Activated CD8-positive, alpha-beta memory T cell treated with anti-CD3 and anti-CD28 coated beads for 1 hour (primary cell): ENCODE measurements at places on chromosomes 11 and 22.

GRCh38 chr11:34719303-34719848 is 98.5 kb downstream of the EHF start:
- DNase-seq = no peak

DNA sequence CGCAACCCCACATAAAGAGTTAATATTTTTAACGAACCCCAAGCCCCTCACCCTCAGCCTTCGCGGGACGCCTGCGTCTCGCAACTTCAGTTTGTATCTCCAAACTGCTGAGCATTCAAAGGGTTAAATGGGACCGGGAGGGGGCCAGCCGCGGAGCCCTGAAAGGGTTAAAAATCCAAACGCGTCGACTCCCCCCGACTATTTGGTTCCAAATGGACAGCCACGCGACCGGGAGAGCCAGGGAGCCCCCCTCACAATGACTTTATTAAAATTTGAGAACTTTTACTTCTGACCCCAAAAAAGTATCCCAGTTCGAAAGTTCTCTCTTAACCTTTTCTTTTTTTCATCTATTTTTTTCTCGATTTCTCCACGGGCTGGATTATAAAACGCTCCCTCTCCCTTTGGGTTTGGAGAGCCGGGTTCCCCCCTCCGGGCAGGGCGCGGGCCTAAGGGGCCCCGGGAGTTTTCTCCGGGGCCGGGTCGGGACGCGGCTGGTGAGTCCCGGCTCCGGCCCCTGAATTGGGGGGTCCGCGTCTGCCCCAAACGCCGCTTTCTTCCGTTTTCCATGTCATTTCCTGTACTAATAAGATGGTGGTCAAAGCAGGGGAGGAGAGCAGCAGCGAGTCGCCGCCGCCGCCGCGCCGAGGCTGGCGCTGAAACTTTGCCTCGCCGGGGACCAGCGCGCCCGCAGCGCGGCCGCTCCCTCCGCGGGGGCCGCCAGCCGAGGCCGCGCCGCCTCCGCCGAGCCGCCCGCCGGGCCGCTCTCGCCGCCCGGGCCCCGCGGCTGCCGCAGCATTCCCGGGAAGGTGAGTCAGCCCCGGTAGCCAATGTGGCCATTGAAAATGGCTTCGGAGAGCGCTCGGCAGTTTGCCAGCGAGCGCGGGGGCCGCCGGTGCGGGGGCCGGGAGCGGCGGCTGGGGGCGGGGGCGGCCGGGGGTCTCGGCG is at the start of gene PRDM11:
Gene PRDM11, plus strand, starts transcription at position 568 of the 945 bp plus-strand sequence. CDS start 35,128 bp downstream, outside the sequence.
- DNase-seq = no peak

- no peak for DNase-seq
Measured at GRCh38 chr11:43119275-43119970, 192.4 kb upstream of the API5 start.

DNA sequence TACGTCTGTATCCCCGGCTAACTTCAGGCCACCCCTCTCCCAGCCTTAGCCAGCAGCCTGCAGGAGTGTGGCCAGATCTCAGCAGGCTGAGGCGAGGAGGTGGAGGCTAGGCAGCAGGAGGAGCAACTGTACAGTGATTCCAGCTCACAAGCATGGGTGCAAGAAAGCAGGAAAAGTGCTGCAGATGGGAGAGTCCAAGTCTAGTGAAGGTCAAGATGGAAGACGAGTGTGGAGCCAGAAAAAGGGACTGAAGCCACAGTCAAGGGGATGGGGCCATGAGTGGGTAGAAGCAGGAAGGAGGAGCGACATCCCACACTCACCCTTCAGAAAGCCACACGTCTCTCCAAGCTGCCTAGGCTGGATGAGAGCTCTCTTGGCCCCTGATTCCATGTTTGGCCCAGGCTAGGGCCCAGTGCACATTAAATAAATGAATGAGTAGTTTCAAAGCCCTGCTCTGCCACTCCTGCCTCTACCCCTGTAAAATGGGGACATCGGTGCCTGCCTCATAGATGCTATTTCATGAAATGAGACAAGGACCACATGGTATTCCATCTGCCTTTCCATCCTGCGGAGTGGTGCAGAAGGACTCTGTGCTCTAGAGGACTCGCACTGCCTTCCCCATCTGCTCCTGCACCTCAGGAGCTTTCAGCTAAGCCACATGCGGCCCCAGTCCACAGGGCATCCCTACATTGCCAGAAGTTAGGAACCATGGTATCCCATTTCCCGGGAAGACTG is 2.9 kb downstream of the YDJC start:
- no peak for DNase-seq

GRCh38 chr11:9004183-9004926 is 554 bp upstream of the NRIP3 start:
- DNase-seq = no peak

DNA sequence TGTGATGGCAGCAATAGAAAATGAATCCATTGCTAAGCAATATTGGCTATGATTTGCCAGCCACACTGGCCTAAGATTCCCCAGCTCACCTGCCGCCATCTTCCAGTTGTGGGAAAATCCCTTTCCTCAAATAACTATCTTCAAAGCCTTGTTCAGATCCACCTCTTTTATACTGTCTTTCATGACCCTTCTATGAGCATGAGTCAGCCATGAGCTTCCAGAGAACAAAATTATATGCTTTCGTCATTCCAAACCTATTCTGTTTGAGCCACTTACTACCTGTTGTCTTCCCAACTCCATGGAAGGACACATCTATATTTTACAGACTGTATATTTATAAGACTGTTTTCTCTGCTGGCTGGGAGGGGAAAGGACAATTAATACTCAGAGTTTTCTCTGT is 25.0 kb upstream of the PRSS23 start:
- DNase-seq = no peak

DNA sequence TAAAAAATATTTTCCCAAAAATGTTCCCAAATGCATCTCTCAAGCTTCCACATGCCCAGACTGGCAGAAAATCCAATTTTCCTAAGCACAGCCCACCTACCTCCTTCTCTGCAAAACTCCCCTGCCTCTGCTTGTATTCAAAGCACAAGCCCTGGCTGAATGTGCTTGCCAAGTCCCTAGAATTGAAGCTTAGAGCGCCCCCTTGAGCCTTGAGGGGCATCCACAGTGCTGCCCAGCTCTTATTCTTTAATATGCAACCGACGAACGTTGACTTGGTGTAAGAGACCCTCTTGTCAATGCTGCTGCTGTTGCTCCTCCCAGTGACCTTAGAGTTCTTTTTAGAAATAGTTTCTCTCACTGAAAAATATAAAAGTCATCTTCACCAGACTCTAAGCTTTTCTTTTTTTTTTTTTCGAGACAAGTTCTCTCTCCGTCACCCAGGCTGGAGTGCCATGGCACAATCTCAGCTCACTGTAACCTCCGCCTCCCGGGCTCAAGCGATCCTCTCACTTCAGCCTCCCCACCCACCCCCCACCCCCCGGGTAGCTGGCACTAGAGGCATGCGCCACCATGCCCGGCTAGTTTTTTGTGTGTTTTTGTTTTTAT is 63.5 kb upstream of the CAPRIN1 start:
- peak; percentile 39 for DNase-seq

GRCh38 chr11:12440565-12440964 is 63.2 kb downstream of the PARVA start:
- no peak for DNase-seq

- DNase-seq = no peak
Measured at GRCh38 chr11:119865661-119866156, 136.7 kb upstream of the NECTIN1 start.

DNA sequence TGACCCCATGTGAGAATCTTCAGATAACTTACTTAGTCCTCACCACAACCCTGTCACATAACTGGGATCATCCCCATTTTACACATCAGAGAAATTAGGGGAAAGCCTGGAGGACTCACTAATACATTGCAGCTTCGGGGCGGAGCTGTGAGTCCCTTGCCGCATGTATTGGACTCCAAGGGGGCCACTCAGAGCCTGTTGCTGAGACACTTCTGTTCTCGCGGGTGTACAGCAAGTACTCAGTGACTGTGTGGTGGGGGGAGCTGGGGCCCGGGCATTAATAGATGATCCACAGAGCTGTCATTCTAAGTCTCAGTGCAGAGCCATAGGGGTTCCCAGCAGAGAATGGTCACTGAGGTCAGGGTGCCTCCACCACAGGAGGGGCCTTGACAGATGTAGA is 13.5 kb downstream of the OAF start:
- DNase-seq = no peak

- DNase-seq = no peak
Measured at GRCh38 chr11:89490981-89491690, at the start of gene NOX4. TSS of gene NOX4 (minus strand) at chr11:89491375. CDS start at chr11:89491246, 129 bp downstream.

DNA sequence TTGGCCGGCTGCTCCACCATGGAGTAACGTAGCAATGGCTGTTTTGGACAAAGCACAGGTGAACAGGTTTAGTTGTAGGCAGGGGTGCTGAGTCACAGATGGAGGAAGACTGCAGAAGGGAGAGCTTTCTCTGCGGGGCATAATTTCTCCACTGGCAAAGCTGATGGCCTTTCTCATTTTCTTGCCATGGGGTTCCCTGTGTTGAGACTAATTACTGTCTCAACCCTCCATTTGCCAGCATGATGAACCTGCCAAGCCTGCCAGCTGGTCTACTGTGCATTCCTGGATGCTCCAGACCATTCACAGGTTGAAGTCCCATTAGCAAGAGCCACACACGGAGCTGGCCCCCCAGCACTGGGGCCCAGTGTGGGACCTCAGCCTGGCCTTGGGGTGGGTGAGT is 202.4 kb downstream of the BARX2 start:
- DNase-seq = no peak

GRCh38 chr11:69244266-69244665 is 49.7 kb upstream of the MYEOV start:
- DNase-seq = no peak

DNA sequence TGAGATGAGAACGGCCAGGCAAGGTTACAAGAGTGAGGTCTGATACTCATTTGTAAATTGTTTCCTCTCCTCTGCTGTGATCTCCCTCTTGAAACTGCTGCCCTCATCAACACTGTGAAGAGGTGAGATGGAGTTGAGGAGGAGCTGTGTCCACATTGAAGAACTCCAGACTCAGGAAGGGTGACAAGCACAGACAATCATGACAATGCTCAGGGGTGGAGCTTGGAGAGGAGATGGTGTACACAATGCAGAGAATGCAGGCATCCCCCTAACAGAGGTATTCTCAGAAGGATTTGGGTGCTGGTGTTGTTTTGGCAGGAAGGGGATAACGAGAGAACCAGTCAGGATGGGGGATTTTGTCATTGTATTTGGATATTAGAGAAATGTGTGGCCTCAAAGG is 21.5 kb upstream of the MMP7 start:
- no peak for DNase-seq

DNA sequence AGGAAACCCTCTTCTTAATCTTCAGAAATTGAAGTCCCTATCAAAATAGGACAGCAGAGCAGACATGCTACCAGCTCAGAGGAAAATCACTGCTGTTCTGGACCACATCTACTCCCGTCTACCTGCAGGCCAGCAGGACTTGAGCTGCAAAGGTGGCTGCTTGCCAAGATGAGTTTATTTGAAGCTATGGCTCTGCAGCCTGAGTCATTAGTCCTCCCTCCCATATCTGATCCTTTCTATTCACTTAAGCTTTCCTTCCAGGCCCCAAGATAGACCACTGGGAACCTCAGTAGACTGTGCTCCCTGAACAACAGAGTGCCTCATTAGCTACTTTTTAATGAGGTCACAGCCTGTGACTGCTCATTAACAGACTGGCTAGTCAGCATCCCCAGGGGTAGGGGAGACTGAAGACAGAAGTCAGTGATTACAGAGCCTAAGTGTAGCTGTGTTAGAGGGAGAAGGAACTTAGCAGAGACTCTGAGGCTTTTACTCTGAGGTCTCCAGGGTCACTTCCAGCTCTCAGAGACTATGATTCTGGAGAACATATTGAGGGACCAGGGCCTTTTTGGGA is 6.8 kb upstream of the OR10A2 start:
- DNase-seq = no peak

DNA sequence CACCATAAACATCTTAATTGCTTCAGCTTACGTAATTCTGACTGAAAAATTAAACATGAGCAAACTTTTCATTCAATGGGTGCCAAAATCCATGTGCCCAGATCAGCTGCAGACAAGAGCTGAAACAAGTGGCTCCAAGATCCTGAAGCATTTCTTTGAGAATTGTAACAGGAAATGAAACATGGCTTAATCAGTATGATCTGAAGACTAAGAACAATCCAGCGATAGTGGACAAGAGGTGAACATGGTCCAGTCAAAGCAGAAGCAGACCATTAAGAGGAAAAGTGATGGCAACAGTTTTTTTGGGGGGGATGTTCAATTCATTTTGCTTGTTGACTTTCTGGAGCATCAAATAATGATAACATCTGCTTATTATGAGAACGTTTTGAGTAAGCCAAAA is 1964.5 kb upstream of the RAG2 start:
- DNase-seq = no peak

- DNase-seq = no peak
Measured at GRCh38 chr11:64178203-64178602, 7.8 kb upstream of the STIP1 start.

DNA sequence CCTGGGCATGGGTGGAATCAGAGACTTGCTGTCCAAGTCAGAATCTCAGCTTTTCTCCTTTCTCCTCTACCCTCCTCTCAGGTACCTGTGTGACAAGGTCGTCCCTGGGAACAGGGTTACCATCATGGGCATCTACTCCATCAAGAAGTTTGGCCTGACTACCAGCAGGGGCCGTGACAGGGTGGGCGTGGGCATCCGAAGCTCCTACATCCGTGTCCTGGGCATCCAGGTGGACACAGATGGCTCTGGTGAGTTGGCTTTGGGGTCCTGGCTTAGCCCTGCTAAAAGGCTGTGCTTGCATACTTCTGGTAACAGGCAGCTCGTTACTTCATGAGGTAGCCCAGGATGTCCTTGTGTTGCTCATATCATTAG is 10.7 kb downstream of the MCM5 start:
- DNase-seq = no peak

GRCh38 chr11:1377231-1377780 is 12.4 kb upstream of the BRSK2 start:
- DNase-seq = no peak

- no peak for DNase-seq
Measured at GRCh38 chr11:78914503-78914902, 339.8 kb upstream of the NARS2 start.

DNA sequence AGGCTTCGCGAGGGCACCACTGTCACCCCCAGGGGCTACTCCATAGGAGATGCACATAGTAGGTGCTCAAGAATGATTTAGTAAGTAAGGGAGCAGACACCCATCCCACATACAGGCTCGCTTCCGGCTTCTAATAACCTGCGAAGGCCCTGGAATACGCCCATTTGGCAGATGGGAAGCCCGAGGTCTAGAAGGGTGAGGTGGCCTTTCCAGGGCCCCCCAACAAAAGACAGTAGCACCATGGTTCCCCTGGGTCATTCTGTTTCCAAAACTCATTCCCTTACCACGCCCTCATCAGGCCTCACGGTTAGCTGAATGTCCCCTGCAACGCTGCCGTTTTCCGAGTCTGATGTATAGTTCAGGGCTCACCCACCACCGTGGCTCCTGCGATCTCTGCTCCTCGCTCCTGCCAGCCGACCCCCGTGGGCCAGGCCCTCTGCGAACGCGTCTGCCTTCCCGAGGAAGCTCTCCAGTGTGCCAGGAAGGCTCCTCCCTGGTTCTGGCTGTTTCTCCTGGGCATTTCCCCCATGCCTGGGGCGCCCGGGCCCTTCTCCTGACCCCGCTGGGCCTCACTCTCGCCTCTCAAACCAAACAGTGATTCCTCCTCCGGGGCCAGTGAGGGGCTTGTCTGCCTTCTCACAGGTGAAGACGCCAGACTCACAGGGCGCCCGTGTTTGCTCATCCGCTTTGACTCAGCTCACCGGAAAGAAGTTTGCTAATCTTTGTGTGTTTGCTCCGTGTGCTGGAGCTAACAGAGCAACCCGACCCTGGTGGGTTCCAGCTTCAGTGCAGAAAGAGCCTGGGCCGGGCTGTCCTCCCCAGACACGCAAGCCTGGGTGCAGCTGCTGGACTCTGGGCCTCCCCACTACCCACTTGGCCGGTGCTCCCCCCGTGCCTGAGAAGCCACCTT is 86.6 kb downstream of the RTL6 start:
- no peak for DNase-seq

- no peak for DNase-seq
Measured at GRCh38 chr22:39169797-39170466, 17.5 kb upstream of the CBX7 start.
